Germinal center (tissue), 1 donor: ENCODE measurements at places on chromosomes 7 and 10.

DNA sequence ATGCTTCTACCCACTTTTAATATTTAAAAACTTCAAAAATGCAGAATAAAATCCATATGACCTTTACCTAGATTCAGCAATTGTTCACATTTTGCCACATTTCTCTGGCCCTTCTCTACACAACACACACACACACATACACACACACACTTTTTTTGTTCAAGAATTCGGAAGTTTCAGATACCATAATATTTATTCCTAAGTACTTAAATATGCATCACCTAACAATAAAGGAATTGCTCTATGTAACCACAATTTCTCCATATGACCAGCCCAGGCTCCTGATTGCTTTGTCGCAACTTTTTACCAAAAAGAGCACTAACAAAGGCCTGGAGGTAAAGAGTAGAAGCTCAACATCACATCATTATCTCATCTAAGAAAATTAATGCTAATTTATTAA lies 106.6 kb downstream of the FAS start:
- no peak for DNase-seq

GRCh38 chr7:69232445-69233376 lies 365.6 kb upstream of the AUTS2 start:
- DNase-seq: no peak

- DNase-seq: peak; percentile 59
These were observed 453 bp downstream of the URGCP start for GRCh38 chr7:43905956-43906330.

DNA sequence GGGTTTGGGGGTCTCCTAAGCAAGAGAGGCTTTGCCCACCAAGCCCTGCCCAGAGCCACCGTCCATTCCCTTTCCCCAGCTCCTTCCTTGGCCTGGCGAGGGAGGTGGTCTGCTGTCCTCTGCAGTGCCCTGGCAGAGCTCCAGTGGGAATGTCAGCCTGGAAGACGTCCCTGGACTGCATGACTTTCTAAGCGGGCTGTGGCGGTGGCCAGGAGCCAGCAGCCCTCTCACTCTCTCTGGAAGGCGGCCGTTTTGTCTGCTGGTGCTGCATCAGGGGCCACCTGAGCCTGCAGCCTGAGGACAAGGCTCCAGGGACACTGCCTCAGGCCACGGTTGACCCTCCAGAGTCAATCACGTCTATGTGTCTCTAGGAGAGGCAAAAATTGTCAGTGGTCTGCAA lies 271.0 kb downstream of the SKAP2 start:
- no peak for DNase-seq

GRCh38 chr7:11935905-11936304 lies 103.9 kb upstream of the THSD7A start:
- no peak for DNase-seq

- DNase-seq: peak; percentile 78
These were observed 46.1 kb downstream of the ARMH3 start for GRCh38 chr10:102009801-102010425.

DNA sequence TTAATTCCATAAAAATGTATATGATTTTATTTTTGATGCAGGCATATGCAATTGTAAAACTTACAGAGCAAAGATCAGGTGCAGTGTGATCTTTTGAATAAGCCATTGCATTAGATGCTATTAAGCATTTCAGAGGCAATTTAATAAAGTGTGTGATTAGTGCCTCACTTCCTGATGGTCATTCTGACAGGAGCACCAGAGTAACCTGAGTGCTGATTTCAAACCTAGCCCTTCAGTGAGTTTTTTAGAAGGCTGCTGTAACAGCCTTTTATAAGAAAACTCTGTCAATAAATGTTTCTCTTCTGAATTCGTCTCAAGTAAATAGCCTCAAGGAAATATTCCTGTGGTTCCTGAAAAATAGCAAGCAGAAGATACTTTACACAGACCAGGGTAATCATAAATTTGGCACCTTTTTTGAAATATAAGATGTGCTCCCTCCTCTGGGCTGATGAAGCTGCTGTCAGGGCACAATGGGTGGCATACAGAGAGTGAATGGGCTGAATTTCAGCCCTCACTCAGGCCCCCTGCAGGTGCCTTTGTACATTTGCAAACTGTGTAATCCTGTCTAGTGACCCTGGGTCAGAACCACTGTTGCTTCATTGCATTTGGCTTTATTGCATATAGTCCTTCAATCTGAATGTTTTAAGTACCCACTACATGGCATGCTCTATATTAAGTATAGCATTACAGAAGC lies 193.7 kb upstream of the CSTF2T start:
- peak; percentile 5 for DNase-seq

- no peak for DNase-seq
These were observed 20.0 kb downstream of the NEURL1 start for GRCh38 chr10:103513380-103514060.

GRCh38 chr10:15737656-15738055 lies 17.9 kb upstream of the ITGA8 start:
- DNase-seq: no peak

- no peak for DNase-seq
These were observed 760.0 kb upstream of the SORCS1 start for GRCh38 chr10:107924458-107924857.

DNA sequence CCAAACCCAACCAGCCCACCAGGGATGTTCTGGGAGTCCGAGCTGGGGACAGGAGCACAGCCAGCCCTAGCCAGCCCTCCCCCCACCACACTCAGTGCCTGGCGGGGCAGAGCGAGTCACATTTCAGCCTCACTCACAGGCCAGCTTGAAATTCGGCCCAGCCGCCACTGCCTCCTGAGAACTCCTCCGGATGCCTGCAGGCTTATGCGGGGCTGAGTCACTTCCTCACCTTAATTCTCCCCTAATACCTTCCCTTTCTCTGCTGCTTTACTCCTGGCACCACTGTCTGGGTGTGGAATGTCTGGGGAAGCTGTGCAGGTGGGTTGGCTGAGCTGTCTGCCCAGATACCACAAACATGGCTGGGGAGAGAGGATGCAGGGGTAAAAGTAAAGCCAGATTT lies 22.6 kb upstream of the DLG5 start:
- no peak for DNase-seq

DNA sequence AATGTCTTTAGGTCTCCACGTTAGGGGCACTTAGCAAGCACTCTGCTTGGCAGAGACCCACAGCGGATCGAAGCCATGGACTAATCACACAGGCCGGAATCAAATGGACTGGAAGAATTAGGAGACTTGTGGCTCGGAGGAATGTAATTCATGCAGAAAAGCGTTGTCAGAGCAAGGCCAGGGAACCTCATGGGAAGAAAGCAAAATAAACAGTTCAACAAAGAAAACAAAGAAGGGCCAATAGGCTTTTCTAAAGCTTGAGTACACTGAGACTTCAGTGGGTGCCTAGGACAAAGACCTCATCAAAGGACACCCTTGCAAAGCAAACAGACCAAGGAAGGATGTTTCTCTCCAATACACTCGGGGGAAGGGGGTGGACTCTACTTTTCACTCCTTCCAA lies 171.1 kb downstream of the GLI3 start:
- no peak for DNase-seq

GRCh38 chr7:135557455-135558336 lies at the start of gene NUP205:
Gene NUP205 (plus strand): TSS chr7:135557917. CDS start chr7:135557945, 28 bp downstream.
- DNase-seq: peak; percentile 79

- no peak for DNase-seq
These were observed 5.2 kb downstream of the ARL4A start for GRCh38 chr7:12692479-12693259.

DNA sequence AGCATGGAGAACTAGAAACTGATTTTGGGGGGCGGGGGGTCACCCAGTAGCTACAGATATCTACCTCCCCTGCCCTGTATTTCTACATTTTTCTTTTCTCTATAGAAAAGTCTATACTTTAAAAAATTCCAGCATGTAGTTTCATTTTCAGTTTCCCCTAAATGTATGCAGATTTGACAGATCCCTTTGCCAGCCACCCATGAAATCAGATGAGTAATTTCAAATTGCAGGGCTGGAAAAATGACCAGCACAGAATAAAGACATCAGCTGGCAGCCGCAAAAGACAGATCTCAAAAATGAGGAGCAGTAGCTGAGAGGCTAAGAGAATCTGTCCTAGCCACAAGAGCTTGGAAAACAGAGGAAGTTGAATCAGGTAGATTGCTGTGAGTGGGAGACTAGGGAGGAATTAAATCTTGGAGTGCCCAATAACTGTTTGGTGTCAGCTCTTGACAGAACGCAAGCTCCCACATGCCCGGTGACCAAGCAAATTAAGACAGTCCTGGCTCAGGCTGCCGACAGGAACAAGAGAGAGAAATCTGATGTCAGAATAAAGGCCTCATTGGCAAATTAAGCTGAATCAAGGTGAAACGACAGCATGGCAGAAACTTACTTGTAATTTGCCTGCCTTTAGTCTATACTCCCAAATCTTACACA lies 24.5 kb downstream of the ADRB1 start:
- DNase-seq: no peak

- DNase-seq: no peak
These were observed 13.5 kb upstream of the TM9SF3 start for GRCh38 chr10:96600337-96600736.

DNA sequence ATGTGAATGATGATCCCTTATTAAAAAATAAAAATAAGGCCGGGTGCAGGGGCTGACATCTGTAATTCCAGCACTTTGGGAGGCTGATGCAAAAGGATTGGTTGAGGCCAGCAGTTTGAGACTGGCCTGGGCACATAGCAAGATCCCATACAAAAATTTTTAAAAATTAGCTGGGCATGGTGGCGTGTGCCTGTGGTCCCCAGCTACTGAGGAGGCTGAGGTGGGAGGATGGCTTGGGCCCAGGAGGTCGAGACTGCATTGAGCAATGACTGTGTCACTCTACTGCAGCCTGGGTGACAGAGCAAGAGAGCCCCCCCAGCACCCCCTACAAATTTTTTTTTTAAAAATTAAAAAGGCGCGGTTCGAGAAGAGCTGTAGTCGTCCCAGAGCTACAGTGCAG lies 1.2 kb upstream of the BRI3 start:
- no peak for DNase-seq

- DNase-seq: peak; percentile 63
These were observed 38.0 kb downstream of the PRKAG2 start for GRCh38 chr7:151838861-151839381.

GRCh38 chr7:68917041-68917651 lies 681.1 kb upstream of the AUTS2 start:
- no peak for DNase-seq

DNA sequence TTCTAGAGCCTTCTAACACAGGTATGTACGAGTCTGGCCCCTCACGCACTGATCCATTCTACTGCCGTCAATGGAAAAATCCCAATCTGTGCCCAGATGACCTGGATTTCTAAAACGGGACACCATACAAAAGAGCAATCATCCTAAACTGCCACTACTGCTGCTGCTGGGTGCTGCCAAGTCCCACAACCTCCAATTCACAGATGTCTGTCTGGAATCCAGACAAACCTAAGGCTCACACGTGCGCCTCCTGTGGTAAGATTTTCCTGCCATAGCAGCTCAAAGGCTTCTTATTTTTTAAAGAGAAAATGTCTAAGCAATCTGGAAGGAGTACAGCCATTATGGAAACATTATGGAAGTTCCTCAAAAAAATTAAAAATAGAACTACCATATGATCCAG lies 40.9 kb downstream of the JCAD start:
- DNase-seq: no peak

- no peak for DNase-seq
These were observed 133.3 kb upstream of the YAE1 start for GRCh38 chr7:39432807-39433416.

DNA sequence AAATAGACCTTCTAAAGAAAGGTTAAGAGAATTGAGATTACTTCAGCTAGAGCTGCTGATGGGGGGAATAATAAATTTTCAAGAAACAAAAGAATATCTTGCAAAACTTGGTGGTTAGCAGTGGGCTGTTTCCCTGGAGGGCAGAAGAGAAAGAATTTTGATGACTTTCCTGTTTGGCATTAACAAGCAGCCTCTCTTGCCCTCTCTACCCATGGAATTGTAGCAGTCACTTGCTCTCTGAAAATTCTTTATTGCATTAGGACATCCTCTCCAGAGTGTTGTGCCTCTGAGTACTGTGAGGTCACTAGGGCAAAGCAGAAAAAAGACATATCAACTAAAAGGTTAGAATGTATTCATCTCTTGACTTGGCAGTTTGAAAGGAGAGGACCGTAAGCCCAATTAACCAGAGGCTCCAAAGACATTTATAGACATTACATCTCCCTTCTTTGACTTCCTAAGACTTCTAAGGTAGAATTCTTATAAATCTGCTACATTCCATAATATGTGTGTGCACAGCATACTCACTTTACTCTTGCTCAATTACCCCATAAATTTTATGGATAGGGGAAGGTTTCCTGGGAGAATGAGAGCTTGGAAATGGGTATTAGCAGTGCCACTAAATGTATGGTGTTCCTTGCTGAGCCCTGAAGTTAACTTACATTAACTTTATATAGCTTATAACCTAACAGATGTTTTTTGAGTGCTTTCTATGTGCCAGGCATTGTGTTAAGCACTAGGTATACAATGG lies 215.3 kb downstream of the KIF20B start:
- DNase-seq: no peak

- no peak for DNase-seq
These were observed 338.9 kb upstream of the MBL2 start for GRCh38 chr10:53111529-53111928.

DNA sequence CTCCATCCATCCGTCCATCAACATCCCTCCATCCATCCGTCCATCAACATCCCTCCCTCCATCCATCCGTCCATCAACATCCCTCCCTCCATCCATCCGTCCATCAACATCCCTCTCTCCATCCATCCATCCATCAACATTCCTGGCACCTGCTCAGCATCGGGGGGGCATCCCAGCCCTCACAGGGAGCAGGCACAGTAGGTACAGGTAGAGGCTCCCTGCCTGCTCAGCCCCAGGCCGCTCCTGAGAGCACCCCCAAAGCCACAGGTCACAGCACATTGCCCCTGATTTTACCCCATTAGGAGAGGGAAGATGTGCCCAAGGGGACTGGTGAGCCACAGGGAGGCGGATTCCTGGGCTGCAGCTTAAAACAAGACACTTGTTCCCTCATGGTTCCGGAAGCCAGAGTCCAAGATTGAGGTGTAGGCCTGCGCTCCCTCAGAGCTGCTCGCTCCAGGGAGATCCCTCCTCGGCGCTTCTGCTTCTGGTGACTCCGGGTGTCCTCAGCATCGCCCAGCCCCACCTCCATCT lies 21.1 kb upstream of the CFAP46 start:
- no peak for DNase-seq

DNA sequence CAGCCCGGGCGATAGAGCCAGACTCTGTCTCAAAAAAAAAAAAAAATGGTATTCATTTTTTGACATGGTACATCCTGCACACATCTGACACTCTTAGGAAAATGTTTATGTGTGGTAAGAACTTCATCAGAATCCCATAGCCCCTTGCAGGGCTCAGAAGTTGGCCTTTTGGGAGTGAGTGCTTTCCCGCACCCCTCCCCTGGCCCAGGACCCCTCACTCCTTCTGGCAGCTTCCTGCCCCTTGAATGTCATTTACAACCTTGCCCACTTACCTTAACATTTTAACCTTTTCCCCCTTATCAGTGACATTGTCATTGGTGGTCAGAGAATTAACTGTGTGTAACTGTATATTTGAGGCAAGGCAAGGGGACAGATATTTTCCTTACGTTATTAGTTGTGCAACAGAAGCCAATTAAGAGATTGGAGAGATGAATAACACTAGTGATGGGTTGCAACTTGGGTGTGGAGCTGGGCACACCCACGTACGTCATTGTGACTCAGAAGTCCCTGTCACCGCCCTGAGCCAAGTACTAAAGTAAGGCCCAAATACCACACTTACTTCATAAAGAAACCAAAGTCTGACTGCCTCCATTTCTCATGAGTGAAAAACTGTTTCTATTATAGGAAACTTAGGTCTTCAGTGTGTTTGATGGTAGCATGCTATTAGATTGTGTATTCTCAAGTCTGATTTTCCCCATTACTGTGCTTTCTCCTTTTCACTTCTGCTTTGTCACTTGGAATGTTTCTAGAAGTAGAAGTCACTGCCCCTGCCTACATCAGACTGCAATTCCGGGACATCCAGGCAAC lies 31.6 kb downstream of the OGDH start:
- peak; percentile 30 for DNase-seq
